NCI-H1417 treated with DMSO at 0.1 percent for 48 hours (cell line): ENCODE measurements at places on chromosomes 7 and 10.

DNA sequence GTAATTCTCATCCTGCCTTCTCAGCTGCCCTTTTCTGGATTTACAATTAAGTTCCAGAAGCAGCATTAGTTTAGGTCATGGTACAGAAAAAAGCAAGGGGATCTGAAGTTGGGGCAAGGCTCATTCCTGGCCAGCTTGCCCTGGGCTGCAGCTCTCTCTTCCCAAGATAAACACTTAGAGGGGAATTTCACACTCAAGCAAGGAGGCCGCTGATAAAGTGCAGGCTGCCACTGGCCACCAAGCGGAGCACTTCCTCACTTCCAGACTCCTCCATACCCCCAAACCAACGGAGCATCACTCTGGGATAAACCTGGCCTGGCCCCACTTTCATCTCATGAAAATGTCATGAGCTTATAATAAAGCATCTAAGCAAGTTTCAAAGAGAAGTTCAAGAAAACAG lies 445.5 kb upstream of the MKI67 start:
- DNase-seq = no peak

DNA sequence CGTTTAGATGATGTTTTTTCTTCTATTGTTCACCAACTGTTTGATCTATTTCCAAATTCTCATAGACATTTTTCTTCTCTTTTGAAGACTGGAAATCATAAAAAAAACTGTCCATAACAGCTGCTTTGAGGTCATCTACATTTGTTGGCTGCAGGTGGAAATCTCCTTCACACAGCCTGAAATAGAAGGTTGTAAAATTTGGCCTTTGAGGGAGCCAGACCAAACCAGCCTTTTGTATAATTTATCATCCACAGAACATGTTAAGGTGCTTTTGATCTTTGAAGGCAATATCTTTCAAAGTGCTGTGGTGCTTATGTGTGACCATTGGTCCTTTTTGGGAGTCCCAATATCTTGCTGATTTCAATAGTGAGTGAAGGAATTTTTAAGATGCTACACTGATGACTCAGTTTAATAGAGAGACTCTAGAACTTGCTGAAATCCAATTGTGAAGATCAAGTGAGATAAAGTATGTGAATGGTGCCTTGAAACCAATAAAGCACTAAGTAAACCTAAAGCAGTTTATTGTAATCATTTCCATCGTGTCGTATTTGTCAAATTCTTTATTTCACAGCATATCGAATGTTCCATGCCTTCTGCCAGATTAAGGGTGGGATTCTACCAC lies 5.4 kb downstream of the FERD3L start:
- no peak for DNase-seq

DNA sequence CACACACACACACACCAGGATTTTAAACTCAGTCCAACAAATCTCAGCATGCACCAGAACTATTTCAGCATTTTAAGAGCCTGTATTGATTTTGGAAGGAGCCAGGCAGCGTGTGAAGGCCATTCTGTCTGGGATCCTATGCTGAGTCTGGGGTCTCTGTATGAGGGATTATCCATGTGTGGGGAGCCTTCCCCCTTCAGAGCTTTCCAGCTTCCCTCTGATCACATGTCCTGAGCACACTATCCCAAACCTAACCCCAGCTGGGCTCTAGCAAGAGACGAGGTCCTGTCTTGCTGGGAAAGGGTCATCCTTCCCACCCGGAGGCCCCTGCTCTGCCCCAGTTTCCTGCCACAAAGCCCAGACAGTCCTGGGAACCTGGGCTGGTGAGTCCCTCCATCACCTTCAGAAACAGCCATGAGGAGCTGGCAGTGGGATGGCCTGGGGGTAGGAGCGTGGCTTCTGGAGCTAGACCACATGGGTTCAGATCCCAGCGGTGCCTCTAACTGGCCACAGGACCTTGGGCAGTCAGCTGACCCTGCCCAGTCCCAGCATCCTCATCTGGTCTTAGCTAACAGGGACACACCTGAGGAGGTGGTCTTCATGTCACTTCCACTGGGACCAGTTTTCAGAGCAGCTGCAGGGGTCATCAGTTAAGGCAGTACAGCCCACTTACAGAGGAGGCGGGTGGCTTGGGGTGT lies 79.6 kb upstream of the RET start:
- no peak for DNase-seq

- DNase-seq = no peak
Observed at GRCh38 chr7:136869991-136870865, 1.8 kb downstream of the CHRM2 start.

GRCh38 chr7:108285003-108285368 lies 154.8 kb upstream of the LAMB4 start:
- no peak for DNase-seq
